ENCODE measurements at places on chromosomes 6 and 20.
A peak's percentile ranks its signal among the peaks of the same experiment; 100 is the strongest.

DNA sequence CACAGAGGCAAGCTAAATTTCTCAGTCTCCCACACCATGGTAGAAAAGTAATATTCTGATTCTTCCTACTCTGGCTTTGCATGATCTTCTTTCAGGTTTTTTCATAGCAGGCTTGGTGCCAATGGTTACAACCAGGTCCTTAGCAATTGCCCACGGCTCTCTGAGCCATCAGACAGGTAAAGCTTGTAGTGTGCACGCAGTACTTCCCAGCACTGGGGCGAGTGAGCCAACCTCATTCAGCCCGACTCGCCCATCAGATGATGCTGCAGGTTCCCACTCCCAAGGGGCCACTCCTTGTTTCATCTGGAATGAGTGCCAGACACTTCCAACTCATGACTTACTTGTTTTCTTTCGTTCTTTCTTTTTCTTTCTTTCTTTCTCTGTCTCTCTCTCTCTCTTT lies 78.3 kb downstream of the PERP start:
- no peak for DNase-seq

- DNase-seq, result peak; percentile 42
Measured at GRCh38 chr6:16388488-16388887, 150.1 kb downstream of the GMPR start.

DNA sequence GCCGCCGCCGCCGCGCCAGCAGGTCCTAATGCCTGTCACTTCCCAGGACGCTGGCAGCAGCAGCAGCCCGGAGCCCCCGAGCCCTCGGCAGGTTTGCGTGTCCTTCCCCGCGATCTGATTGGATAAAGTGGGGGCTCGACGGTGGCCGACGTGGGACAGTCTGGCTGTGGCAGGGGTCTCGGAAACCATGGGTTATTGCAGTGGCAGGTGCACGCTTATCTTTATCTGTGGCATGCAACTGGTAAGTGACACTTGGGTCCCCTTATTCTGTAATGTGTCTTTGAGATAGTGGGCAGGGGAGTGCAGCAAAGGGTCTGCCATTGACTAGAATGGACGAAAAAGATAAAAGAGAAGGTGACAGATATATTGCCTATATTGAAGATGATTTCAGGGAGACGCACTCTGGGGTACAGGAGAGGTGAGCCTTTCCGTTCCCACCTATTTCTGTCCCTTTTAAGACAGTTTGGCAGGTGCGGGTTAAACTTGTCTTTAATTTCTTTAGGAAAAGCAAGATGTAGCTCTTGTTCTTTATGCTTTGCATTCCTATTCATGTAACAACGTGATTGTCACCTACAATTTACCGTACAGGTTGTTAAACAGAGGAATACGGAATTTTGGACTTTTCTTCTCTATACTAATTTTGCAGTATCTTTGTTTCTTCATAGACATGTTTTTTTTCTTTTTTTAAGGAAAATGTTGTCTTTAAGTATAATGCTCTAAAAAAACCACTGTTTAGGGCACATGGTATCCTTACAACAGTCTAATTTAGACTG lies 535 bp downstream of the NKAIN2 start:
- DNase-seq, result no peak

GRCh38 chr6:165545806-165546205 lies 117.2 kb downstream of the PDE10A start:
- DNase-seq, result no peak

- no peak for DNase-seq
Measured at GRCh38 chr6:44527181-44527580, 139.7 kb downstream of the CDC5L start.

DNA sequence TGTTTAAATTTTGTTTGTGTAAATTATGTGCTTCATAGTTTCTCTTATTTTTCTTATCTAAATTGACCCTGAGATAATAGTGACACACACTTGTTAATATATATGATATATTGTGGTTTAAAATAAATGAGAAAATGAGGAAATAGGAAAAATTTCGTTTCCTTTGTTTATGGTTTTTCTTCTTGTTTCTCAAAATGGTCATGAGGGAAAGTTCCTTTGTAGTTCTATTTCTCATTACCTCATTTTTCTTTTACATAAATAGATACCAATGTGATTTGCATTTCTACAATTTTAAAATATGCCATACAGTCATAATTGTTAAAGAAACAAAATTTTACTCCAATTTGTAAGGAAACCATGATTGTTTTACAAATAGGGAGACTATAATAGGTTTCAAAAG lies 9.2 kb downstream of the OR2A4 start:
- DNase-seq, result no peak

DNA sequence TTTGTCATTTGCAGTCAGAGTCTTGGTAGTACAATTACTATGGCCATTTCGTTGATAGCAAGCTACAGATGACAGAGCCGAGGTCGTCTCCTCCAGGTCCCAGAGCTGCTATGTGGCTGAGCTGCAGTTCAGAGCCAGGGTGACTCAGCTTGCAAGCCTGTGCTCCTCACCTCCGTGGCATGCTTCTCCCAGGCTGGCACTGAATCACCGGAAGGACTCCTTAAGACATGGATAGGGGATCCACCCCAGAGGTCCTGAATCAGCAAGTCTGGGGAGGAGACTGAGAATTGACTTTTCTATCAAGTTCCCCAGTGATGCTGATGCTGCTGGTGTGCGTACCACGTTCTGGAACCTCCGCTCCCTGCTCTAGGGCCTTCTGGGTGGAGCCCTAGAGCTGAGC lies 291.2 kb downstream of the CDH26 start:
- peak; percentile 94 for DNase-seq

- no peak for DNase-seq
Measured at GRCh38 chr6:8432614-8433013, 2.7 kb downstream of the SLC35B3 start.

GRCh38 chr6:111114087-111114443 lies 26.8 kb downstream of the SLC16A10 start:
- no peak for DNase-seq

GRCh38 chr6:109304284-109305015 lies 77.8 kb downstream of the CD164 start:
- no peak for DNase-seq

GRCh38 chr20:44869471-44869870 lies 16.0 kb upstream of the YWHAB start:
- DNase-seq, result no peak

DNA sequence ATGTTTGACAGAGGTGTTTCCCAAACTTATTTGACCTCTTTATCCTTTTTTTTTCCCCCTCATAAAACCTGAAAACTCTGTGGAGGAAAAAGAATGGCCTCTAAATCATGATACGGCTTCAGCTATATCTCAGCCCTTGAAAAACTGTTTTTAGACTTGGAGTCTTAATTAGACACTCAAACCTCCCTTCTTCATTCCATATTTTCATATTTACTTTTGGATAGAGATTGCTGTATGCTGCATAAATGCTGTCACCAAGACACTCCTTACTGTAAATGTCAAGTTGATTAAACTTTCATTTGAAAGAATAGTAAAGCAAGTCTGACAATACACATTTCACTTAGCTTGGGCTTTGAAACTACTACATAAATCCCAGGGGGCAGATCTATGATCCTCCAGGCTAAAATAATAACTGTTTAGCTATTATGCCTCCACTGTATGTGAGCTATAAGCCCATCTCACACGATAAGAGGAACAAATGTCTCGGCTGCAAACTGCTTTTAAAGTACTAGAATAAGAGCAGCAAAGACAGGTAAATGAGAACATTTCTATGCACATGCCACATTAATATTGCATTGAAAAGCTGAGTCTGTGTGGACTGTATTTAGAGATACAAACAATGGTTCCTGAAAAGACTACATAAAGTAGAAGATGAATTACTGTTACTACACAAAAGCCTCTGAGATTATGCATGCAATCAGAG lies 141.3 kb upstream of the HMGN3 start:
- no peak for DNase-seq

DNA sequence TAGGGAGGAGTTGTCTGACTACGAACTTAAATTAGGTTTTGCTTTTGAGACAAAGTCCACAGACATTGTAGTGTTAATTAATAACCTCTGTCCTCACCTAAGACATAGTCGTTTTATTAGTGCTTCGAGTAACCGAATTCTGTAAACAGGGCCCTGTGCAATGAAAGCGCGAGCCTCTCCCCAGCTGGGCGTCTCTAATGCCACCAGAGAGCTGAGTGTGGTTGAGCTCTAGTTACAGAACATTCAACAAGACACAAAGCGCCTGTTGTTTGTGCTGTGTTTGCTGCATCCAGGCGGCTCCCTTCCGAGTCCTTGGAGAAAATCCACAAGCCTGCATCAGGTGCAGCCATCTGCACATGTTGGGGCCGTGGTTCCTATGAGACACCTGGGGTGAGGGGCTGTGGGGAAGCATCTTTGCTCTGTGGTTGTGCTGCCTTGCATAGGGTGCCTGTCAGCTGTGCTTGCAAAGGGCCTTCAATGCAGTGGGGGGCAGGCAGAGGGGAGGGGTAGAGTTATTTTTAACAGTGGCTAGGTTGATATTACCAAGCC lies 63.9 kb downstream of the CD164 start:
- DNase-seq, result no peak

DNA sequence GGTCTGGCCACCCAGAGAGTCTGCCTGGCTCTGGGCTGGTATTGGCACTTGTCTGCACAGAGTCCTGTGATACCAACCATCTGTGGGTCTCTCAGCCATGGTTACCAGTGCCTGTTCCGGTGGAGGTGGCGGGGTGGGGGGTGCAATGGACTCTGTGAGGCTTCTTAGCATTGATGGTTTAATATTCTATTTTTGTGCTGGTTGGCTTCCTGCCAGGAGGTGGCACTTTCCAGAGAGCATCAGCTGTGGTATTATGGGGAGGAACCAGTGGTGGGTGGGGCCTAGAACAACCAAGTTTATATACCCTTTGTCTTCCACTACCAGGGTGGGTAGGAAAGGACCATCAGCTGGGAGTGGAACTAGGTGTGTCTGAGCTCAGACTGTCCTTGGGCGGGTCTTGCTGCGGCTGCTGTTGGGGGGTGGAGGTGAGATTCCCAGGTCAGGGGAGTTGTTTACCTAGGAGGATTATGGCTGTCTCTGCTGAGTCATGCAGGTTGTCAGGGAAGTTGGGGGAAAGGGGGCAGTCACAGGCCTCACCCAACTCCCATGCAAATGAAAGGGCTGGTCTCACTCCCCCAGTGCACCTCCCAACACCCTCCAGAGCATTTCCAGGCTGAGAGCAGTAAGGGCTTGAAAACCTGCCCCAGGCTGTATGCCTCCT lies 117.5 kb downstream of the FLRT3 start:
- no peak for DNase-seq

- peak; percentile 93 for DNase-seq
Measured at GRCh38 chr20:33993576-33994221, at the start of gene RALY. TSS of gene RALY (plus strand) at chr20:33993911. CDS start at chr20:34072075, 78,164 bp downstream.

DNA sequence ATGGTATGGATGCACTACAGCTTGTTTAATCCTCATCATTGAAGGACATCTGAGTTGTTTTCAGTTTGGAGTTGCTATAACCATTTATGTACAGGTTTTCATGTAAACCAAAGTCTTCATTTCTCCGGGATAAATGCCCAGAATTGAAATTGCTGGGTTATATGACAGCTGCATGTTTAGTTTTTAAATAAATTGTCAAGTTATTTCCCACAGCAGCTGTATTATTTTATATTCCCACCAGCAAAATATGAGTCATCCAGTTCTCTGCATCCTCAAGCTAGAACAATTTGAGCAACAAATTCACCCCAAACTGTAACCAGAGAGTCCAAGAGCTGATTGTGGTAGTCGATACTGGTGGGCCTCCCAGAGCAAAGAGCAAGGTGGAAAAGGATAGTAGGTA lies 161.0 kb upstream of the PRND start:
- no peak for DNase-seq

DNA sequence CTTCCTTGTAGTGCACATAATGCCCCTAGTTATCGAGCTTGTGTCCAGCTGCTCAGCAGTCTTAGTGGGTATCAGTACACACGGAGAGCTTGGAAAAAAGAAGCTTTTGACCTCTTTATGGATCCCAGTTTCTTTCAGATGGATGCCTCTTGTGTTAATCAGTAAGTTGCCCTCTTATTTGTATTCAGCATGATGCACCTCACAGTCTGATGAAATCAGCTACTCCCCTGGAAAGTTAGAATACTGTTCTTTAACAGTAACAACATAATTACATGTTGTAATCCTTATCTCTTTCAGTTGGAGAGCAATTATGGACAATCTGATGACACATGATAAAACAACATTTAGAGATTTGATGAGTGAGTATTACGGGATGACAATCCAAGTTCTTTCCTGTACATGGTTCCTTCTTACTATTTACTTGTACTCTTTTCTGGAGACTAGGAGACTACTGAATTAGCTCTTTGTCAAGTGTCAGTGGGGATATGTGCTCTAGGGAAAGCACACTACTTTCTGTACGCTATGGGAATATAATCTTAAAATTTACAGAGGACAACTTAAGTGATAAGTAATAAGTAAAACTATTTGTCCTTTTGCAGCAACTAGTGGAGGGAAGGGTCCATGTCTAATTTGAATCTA lies 39.1 kb downstream of the PGM3 start:
- DNase-seq, result no peak

GRCh38 chr20:57851796-57852195 lies 142.0 kb upstream of the PMEPA1 start:
- no peak for DNase-seq

DNA sequence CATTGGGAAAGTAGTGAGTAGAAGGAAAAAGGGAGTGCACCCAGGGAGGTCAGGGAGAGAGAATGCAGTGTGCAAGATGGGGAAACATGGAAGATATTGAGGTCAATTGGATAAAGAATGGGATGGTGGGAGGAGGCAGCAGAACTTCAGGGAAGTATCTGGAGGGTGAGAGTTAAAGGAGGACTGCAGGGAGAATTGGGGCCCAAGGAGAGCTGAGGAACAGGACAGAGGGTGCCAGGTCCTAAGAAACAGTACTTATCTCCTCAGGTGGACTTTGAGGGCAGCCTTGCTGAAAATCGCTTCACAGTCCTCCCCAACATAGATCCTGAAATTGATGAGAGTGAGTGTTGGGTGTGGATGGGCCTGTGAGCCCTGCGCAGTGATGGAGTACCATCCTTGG lies 4.2 kb upstream of the SAPCD1 start:
- DNase-seq, result no peak

DNA sequence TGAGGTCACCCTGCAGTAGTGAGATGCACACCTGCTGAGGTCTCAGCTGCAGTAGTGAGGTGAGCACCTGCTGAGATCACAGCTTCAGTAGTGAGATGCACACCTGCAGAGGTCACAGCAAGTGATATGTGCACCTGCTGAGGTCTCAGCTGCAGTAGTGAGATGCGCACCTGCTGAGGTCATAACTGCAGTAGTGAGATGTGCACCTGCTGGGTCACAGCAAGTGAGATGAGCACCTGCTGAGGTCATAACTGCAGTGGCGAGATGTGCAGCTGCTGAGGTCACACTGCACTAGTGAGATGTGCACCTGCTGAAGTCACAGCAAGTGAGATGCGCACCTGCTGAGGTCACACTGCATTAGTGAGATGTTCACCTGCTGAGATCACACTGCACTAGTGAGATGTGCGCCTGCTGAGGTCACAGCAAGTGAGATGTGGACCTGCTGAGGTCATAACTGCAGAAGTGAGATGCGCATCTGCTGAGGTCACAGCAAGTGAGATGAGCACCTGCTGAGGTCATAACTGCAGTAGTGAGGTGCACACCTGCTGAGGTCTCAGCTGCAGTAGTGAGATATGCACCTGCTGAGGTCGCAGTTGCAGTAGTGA lies 20.8 kb downstream of the ZDHHC14 start:
- DNase-seq, result no peak
